BJ (cell line): ENCODE measurements at places on chromosomes 12 and 14. TPM values are rescaled to one million over a fixed set of nuclear protein-coding genes. Genes with fewer than 3 reads are reported as not detected.

- no peak for DNase-seq
Observed at GRCh38 chr14:99435327-99435726, 45.3 kb downstream of the SETD3 start.

DNA sequence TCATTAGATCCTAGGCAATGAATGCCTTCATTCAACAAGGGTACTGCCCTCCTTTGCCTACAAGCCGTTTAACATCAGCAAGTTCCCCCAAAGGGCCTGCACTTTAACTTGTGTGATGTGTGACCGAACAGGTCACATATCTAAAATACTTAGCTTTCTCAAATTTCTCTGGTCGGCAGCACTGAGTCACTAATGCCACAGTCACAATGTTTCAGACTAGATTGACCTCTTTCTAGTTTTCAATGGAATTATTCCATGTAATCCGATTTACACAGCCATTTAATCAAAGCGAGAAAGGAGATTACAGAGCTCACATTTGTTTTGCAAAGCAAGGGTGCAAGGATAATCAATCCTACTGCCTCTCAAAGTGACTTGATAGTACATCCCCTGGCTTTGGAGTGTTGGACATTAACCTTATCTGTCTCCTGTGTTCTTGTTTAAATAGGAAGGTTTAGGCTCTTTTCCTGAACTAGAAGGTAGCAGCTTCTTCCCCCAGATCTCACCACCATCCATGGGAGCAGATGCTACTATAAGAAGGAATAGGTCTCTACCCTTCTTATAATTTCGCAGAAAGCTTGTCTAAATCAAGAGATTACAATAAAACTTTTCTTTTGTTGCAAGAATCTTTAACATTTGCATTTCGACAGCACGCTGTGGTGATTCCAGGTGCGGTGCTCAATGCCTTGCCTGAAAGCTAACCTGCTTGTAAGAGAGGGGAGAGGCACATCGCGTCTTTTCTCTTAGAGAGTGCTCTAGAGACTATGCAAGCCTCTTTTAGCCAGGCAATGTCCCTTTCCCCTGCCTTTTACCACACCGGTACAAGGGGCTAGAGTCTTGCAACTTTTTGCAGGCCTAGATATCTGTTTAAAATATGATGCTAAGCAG, 1.8 kb downstream of the KITLG start:
- DNase-seq: no peak

The MYF6 gene
- polyA plus RNA-seq: 0.06 TPM in 1 of 2 replicates, not detected in the other

The BEGAIN gene
- polyA plus RNA-seq: 0.05 and 0.22 TPM in 2 replicates

The CCDC77 gene
- 7.0 and 8.4 TPM in 2 replicates for polyA plus RNA-seq

The ATP23 gene
- polyA plus RNA-seq: 6.7 and 10.2 TPM in 2 replicates

The FAM181A gene
- polyA plus RNA-seq: not detected in 2 replicates

The CLEC9A gene
- polyA plus RNA-seq: not detected in 2 replicates

The CHST11 gene
- 5.5 and 7.3 TPM in 2 replicates for polyA plus RNA-seq
